ENCODE measurements at places on chromosomes 12 and 14.
A peak's percentile ranks its signal among the peaks of the same experiment; 100 is the strongest.

DNA sequence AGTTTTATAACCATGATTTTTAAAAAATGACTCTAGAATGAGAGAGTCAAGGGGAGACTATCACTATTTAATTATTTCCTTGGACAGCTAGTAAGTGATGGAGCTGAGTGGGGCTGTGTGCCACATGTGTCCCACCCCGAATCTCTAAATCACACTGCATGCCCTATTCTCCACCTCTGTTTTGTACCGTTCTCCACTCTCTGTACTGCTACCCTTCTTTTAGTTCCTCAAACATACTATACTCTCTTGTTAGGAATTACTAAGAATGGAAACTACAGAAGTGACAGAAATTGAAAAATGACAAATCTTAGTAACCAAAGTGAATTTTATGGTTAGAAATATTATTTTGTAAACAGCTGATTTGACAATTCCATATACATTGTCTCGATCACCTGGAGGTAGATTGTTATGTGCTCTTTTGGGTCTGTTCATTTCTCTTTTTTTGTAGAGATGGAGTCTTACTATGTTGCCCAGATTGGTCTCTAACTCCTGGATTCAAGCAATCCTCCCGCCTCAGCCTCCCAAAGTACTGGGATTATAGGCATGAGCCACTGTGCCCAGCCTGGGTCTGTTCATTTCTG lies 35.9 kb downstream of the SLC11A2 start:
- DNase-seq, result no peak

- no peak for DNase-seq
Observed at GRCh38 chr12:16030744-16031143, 119.6 kb downstream of the DERA start.

GRCh38 chr12:131415781-131416180 lies 295.1 kb upstream of the SFSWAP start:
- no peak for DNase-seq

DNA sequence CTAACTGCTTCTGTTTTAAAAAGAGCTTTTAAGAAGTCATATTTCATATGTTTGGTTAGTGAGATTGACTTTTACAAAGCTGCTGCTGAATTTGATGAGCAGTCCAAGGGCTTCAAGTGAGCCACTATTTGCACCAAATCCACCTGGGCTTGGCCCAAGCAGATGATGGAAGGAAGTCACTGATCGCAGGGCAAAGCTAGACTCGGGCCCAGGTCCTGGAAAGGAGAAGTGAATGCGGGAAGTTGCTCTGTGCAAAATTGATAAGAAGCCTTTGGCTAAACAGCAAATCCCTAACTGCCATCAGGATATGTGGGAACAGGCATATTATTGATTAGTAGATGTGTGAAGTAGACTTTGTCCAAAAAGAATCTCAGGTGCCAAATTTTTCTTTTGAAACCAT lies 30.5 kb downstream of the PLXNC1 start:
- DNase-seq, result no peak

DNA sequence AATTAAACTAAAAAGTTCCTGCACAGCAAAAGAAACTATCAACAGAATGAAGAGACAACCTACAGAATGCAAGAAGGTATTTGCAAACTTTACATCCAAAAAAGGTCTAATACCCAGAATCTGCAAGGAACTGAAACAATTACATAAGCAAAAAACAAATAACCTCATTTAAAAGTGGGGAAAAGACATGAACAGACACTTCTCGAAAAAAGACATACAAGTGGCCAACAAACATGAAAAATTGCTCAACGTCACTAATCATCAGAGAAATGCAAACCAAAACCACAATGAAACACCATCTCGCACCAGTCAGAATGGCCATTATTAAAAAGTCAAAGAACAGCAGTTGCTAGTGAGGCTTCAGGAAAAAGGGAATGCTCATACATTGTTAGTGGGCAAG lies 15.2 kb downstream of the PDE6H start:
- DNase-seq, result no peak

GRCh38 chr14:76112889-76113624 lies 38.7 kb upstream of the GPATCH2L start:
- no peak for DNase-seq

GRCh38 chr12:125269276-125269675 lies 204.0 kb downstream of the AACS start:
- no peak for DNase-seq

DNA sequence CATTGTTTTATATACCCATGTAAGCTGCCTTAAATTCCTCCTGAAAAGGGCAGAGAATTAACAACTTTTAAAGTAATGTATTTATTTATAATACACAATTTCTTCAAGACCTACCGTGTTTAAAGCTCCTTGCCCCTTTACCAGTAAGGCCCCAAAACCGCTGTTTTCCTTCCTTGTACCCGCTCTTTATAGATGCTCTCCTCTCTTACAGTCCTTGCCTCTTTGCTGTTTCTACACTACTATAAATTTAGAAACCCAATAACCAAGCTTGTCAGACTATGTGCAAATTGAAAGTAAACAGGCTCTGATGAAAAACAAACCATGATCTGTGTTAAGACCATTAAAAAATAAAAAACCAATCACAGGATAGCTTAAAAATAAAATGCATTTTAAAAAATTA lies 3.9 kb downstream of the MPHOSPH9 start:
- DNase-seq, result no peak

DNA sequence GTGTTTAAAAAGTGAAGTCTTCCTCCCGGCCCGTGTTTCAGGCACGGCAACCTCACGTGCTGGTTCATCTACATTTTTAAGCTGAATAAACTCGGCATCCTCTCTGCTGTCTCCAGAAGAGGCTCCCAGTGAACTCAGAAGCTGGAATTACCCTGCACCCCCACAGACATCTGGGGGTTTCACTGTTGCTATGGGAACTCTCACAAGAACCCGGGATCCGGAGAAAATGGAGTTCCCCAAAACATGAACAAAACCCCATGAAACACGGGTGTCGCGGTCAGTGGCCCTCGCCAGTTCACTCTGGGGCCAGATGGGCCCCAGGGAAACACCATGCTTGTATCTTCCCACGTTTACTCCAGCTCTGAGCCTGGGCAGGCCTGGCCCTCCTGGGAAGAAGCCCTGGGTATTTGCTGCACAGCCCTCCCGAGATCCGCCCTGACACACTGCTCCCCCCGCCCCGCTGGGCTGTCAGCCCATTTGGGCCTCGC lies 143.7 kb downstream of the PIWIL1 start:
- DNase-seq, result no peak

DNA sequence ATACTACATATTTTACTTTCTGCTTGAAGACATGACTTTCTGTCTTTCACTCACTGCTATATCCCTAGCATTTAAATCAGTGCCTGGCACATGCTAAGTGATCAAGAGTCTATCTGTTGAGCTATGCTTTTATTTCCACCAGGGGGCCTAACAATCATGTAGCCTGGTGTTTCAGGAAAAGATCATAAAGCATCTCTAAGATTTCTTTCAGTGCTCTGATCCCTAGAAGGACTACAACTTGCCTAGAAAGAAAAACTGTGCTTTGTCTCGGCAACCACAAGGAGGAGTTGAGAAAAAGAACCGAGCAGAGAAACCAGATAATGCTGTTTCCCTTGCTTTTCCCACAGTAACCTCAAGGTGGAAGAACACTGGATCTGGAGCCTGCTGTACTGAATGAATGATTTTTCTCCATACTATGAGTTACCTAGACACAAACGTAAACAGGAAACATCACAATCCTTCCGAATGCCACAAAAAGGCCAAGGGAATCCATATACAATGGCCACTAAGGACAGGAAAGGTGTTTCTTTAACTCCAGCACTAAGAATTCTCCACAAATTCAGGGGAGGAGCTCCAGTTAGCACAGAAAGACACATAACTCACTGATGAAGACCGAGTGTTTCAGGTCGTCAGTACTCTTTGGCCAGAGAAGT lies 1.2 kb downstream of the CRY1 start:
- peak; percentile 71 for DNase-seq

DNA sequence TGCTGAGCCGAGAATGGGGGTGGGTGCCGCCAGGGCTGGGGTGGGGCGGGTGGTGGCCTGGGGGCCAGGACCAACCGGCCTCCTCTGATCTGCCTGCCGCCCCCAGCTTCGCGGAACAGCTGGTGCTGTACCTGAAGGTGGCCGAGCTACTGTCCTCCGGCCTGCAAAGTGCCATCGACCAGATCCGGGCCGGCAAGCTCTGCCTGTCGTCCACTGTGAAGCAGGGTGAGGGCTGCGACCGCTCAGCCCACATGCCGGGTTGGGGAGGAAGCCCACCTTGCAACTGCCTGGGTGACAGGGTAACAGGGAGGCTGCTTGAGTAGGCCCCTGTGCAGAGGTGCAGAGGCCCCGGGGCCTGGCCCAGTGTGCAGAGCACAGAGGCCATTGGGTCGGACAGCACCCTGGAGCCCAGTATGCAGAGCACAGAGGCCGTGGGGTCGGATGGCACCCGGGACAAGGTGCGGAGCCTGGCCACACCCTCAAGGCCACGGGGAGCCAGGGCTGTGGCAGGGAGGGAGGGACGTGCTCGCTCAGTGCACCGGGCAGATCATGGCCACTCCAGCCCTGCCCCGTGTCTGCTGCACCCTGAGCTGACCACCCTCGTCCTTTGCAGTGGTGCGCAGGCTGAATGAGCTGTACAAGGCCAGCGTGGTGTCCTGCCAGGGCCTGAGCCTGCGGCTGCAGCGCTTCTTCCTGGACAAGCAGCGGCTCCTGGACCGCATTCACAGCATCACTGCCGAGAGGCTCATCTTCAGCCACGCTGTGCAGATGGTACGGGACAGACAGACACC lies 9.5 kb upstream of the PUS1 start:
- no peak for DNase-seq

DNA sequence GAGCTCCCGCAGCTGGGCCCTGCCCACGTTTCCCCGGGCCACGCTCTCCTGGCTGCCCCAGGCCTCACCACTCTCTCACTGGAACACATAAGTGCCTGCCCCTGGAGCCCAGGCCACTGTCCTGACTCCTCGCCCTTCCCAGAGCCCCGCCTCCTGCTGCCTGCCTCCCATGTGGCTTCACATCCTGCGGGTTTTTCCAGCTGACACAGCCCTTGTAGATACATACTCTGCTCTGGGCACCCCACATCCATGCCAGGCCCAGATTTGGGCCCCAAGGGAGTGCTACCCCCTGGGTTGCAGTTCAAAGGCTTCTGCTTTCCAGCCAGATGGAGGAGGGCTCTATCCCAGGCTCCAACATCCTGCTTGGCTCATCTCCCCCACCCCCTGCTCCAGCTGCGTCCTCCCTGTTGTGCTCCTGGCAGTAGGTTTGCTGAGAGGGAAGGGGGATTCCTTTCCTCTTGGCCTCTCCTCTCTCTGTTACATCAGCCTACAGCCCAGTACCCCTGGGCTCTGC lies 60.1 kb downstream of the TSPAN9 start:
- peak; percentile 89 for DNase-seq

GRCh38 chr12:21827083-21827482 lies 52.6 kb upstream of the KCNJ8 start:
- DNase-seq, result no peak

- no peak for DNase-seq
Observed at GRCh38 chr12:123089140-123089539, 61.8 kb downstream of the PITPNM2 start.

DNA sequence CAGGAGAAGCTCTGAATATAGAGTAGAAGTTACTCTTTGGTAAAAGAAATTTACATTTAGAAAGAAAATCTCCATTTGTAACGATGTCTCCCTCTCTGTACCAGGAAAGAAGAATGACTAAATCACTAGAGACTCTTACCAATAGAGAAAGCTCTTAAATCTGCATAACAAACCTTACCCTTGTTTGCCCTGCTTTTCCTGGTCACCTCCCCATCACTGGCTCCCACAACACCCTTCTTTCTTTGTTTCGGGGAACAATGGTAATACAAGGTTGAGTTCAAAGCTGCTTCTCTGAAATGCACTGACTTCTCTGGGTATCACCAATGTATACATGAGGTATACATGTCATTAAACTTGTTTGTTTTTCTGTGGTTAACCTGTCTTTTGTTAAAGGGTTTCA lies 351.1 kb upstream of the FLRT2 start:
- no peak for DNase-seq

DNA sequence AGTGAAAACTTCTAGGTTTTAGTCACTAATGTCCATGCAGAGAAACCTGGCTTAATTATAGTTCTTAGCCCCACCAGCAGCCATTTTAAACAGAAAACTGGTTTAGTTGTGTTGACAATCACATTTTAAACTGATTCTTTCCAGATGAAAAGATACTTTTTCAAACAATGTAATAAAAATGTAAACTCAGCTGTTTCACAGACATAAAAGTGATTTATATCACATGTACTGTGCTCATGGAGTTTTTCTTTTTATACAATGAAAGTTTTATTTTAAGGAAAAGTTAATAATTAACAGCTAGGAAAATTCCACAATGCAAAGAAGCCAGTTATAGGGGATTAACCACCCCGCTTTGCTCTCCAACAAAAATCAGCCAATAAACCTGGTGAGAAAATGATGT lies 129.7 kb downstream of the PAX9 start:
- DNase-seq, result no peak

- no peak for DNase-seq
Observed at GRCh38 chr12:27577688-27578087, 53.7 kb downstream of the PPFIBP1 start.

GRCh38 chr12:53453953-53454640 lies 2.2 kb downstream of the PCBP2 start:
- DNase-seq, result no peak

GRCh38 chr12:76143343-76144244 lies 59.1 kb upstream of the NAP1L1 start:
- DNase-seq, result no peak

DNA sequence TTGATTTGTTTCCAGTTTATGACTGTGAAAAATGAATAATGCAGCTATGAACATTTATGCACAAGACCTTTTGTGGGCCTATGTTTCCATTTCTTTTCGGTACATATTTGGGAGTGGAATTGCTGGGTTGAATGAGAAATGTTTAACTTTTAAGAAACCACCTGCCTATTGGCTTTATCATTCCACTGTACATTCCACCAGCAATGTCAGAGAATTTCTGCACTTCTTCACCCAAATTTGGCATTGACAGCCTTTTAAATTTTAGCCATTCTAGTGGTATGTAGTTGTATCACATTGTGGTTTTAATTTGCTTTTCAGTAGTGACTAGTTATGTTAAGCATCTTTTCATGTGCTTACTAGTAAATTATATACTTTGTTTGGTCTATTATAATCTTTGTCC lies 317.0 kb upstream of the TMTC1 start:
- no peak for DNase-seq

DNA sequence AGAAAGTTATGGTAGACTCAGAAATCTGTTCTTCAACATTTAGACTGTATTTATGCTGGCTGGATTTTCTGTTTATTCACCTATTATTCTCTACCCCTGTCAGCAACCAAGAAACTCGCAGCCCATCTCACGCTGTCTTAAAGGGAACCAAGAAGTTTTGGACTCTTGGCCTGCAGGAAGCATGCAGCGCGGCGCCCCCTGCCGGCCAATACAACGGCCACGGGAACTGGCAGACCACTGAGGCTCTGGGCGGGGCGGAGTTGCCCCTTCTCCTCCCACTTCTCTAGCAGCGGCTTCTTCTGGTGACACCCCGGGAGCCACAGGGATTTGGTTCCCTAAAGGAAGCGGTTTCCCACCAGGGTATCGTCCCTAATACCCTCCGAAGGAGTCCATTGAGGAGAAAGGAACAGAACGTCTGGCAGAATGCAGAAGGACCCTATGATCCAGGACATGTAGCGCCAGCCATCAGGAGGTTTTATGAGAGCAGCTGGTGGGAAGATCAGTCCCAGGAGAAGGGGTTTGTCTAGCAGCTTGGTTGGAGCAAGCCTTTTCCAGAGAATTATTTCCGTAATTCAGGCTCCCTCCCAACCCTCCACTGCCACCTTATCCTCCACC lies 21.0 kb upstream of the RNASE2 start:
- no peak for DNase-seq

GRCh38 chr14:33163109-33163508 lies 224.4 kb downstream of the NPAS3 start:
- DNase-seq, result no peak

- no peak for DNase-seq
Observed at GRCh38 chr12:65903691-65904383, 79.6 kb downstream of the HMGA2 start.
